ENCODE measurements at places on chromosomes 12 and 14.

DNA sequence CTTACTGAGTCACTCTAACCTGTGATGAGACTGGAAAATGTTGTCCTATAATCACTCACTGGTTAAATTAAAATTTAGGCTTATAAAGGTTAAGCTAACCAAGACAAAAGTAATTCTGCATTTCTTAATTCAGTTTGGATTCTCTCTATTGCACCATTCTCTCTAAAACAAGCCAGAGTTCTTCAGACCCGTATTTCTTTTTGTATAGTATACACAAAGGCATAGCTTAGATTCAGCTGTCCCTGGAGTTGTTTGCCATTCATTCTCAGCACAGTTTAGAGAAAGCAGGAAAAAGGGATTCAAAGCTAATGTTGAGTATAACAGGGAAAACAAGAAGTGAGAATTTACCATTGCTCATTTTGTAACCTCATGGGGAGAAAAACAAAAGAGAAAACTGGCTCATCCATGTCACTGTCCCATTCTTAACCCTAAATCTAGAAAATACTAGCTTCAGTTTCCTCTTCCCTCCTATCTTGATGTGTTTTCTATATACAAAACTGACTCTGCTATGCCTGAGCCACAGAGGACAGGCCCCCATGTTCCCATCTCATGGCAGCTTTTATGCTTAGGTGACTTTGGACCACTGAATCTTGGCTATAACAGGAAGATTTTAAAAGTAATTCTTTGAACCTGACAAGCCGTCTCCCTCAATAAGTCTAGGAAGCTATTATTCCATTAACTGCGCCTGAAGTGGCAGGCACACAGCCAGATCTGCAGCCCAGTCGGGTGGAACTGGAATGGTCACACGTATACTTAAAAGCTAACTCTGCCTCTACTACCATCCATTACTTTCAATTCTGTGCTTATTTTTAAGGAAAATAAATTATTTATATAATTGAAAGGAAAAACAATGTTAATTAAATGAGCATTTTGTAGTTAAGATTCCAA lies 7.0 kb downstream of the AREL1 start:
- DNase-seq: no peak

DNA sequence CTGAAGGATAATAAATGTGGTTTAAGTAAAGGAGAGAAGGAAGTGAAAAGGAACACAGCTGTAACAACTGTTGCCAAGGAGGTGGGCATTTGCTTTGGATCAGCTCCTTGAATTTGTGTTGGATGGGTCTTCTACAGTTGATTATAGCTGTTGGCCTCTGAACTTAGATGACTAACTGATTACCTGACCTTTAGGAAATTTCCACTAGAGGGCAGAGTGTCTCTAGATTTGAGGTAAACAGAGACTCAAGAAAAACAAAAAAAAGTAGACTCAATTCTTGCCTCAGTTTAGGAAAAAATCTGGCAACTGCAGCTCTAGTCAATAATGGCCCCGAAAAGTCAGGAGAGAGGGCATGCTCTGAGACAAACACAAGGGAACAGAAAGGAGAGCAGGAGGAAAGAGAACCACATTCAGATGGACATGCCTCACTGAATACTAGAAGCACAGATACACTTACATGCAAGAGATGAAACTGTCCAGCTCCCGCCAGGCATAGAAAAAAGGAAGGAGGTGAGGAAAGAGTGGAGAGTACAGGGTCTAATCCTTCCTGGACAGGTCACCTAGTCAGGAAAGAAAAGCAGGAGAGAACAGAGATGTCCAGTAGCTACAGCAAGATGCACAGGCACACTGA lies 20.6 kb downstream of the COX14 start:
- peak; percentile 58 for DNase-seq

- no peak for DNase-seq
Observed at GRCh38 chr14:73720636-73721035, 6.5 kb upstream of the PNMA1 start.

DNA sequence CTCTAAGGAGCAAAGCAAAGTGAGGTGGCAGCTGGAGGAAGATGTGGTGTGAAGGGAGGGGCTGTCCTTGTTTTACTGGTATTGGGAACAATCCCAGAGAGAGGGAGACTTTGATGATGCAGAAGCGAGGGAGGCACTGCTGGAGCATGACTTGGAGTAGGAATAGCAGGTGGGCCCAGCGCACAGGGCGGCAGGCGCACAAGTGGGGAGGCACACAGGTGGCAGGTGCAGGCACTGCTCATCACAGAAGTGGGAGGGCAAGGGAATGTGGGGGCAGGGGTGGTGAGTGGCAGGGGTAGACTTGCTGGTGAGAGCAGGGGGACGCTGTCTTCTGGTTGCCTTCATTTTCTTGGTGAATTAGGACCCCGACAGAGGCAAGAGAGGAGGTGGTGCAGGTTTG lies 11.5 kb upstream of the IFI27 start:
- no peak for DNase-seq

DNA sequence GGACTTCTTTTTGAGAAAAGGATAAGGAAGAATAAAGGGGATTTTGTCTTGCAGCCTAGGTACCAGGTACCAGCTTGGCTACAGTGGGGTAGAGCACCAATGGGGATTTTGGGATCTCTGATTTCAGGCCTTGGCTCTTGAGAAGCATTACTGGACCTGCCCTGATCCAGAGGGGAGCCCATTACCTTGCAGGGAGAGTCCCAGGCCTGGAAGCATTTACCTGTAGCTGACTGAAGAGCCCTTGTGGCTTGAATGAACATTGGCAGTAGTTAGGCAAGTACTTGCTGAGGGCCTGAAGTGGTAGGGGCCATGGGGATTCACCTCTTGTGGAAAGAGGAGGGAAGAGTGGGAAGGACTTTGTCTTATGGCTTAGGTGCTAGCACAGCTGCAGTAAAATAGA lies 308.2 kb upstream of the FBXO33 start:
- DNase-seq: no peak

- DNase-seq: no peak
Observed at GRCh38 chr12:101204602-101205304, 5.3 kb downstream of the SLC5A8 start.

- peak; percentile 9 for DNase-seq
Observed at GRCh38 chr12:10959804-10960203, 20.7 kb upstream of the TAS2R14 start.

GRCh38 chr14:21023174-21023573 lies 1.7 kb downstream of the NDRG2 start:
- no peak for DNase-seq

DNA sequence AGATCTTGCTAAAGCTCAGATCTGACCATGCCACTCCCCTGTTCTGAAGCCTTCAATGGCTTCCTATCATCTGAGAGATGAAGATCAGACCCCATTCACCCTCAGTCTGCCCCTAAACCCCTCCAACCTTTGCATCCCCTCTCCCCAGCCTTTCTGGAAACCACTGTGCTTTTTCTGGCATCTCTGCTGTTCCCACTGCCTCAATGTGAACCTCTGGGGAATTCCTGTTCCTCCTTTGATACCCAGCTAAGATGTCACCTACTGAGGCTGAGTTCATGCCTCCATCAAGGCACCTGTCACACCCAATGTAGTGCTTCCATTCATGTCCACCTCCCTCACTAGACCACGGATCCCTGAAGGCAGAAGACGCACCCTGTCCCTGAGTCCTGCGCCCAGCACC lies 19.3 kb downstream of the CYP46A1 start:
- no peak for DNase-seq

DNA sequence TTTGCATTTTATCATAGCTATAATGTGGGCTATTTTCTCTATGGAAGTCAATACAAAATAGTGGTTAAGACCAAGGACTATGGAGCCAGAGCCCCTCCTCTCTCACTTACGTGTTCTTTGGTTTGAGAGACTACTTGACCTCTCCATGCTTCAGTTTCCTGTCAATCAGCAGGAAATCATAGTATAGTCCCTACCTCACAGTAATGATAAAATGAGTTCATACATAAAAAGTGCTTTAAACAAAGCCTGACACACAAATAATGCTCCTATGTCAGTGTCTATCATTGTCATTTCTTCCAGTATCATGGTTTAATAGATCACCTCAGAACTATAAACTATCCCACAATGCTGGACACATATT lies 90.4 kb downstream of the MED13L start:
- DNase-seq: no peak

DNA sequence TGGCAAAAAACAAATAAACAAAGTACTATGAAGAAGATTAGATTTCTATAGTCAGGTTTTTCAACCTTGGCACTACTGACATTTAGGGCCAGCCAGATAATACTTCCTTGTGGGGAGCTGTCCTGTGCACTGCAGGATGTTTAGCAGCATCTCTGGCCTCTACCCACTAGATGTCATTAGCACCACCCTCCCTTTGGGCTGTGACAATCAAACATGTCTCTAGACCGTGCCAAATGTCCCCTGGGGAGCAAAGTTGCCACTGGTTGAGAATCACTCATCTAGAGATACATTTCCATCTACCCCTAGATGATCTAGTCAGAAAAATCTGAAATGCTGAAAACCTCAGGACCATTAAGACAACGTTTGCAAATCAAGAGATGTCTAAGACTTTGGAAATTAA lies 29.9 kb downstream of the SRRM4 start:
- DNase-seq: no peak

DNA sequence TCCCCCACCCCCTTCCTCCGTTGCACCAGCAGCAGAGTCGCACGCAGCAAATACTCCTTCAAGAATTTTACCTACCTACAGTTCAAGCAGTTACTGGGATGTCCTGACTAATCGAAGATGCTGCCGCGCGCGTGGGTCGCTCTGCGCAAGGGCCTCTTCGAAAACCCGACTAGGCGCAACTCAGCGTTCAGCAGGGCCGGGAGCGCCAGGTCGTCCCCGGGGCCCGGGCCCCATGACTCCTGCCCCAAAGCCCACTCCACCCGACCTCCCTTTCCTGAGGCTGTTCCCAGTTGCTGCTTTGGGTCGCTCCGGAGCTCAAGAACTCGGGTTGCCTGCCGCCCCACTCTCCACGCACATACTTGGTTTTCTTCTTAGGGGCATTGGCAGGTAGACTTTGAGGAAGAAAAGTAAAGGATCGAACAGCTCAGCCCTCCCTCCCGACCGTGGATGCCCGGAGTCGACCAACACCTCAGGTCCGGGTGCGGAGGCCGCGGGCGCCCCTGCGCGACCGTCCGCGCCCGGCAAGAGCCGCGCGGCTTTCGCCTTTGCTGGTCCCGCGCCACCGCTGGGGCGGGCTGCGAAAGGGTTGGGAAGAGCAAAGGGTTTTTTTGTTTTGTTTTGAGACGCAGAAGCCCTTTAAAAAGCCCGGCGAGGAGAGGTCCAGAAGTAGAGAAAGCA lies 1.9 kb downstream of the BMP4 start:
- no peak for DNase-seq

- DNase-seq: peak; percentile 46
Observed at GRCh38 chr14:75184492-75184891, 8.1 kb upstream of the TMED10 start.

DNA sequence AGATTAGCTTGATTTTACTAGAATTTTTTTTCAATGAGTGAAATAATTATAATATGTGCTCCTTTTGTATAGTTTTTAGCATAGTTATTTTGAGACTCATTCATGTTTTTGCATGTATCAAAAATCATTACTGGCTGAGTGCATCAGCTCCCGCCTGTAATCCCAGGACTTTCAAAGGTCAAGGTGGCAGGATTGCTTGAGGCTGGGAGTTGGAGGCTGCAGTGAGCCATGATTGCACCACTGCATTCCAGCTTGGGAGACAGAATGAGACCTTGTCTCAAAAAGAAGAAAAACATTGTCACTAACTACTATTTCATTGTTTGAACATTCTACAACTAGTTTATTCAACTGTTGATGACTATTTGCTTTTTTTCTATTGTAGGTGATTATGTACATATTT lies 802.7 kb downstream of the SLC16A7 start:
- DNase-seq: peak; percentile 6

DNA sequence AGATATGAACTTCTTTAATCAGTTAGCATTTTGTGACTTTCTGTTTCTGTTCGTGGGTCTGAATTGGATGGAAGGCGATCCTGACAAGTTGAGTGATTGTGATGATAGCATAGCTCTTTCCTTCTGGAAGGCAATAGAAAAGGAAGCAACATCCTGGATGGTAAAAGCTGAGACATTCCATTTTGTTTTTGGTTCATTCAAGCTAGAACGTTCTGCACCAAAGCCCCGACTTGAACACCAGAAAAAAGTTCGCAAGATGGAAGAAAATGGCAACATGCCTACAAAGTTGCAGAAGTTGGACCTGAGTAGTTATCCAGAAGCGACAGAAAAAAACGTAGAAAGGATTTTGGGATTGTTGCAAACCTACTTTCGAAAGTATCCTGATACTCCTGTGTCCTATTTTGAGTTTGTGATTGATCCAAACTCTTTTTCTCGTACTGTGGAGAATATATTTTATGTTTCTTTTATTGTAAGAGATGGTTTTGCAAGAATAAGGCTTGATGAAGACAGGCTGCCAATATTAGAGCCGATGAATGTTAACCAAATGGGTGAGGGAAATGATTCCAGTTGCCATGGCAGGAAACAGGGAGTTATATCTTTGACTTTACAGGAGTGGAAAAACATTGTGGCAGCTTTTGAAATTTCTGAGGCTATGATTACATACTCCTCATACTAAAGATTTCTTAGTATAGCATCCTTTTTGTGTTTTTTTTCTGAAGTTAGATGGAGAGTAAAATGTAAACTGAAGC lies 896 bp downstream of the EID3 start:
- no peak for DNase-seq

- DNase-seq: peak; percentile 20
Observed at GRCh38 chr14:73661872-73662271, 17.1 kb downstream of the DNAL1 start.

GRCh38 chr12:25493682-25494081 lies 59.4 kb downstream of the LMNTD1 start:
- DNase-seq: no peak

DNA sequence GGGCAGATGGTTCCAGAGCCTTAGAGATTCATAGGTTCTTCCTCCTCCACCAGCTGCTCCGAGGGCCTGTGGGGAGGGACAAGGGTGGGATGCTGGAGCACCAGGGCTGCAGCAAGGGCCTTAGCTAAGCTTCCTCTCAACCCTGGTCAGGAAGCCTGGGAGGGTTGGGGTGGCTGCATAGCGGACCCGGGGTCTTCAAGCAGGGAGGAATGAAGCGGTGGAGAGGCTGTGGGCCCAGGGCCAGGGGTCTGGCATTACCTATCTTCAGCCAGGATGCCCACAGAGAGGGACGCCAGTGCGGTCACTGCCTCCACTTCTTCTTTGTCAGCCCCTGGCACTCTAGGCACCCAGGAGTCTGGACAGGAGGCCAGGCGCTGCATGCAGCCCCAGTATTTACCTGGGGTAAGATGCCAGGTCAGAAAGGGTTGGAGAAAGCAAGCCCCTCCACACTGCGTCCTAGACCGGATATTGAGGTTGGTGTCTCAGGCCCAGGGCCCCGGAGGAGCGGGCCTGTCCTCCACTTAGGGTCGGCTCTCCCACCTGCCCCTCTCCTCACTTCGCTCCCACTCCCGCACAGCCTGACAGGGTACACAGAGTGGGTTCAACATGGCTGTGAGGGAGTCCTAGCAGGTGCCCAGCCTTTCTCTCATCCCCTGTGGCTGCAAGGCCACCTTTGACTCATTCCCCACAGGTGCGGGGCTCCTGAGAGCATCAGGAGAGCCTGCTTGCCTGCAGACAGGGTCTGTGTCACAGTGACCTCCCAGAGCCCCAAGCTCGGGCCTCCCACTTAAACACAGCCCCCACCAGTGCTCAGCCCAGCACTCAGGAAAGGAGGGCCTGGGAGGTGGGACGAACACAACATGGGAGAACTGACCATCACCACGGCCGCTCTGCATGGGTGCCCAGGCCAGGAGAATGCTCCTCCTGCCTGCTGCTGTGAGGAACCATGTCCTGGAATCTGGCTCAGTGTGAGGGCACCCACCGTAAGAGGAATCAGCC lies 11.1 kb downstream of the SLC48A1 start:
- no peak for DNase-seq

GRCh38 chr14:101559624-101560533 lies 1.4 kb upstream of the DIO3 start:
- no peak for DNase-seq

GRCh38 chr14:93023039-93023438 lies 92.7 kb downstream of the ITPK1 start:
- DNase-seq: no peak
